ENCODE measurements at places on chromosomes 13 and 19.

- DNase-seq, result peak; percentile 81
Measured at GRCh38 chr19:30374865-30375552, 2.8 kb downstream of the ZNF536 start.

DNA sequence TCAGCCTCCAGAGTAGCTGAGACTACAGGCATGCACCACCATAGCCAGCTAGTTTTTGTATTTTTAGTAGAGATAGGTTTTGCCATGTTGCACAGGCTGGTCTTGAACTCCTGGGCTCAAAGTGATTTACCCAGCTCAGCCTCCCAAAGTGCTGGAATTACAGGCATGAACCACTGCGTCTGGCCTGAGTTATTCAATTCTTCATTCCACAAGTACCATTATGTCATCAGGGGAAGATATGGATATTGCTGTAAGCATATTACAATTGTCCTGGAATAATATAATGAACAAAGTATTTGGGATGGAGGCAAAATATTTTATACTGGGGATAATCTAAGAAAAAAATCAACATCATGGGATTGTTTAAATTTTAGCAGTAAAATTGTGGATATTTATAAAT lies 646.0 kb upstream of the SLITRK6 start:
- DNase-seq, result no peak

DNA sequence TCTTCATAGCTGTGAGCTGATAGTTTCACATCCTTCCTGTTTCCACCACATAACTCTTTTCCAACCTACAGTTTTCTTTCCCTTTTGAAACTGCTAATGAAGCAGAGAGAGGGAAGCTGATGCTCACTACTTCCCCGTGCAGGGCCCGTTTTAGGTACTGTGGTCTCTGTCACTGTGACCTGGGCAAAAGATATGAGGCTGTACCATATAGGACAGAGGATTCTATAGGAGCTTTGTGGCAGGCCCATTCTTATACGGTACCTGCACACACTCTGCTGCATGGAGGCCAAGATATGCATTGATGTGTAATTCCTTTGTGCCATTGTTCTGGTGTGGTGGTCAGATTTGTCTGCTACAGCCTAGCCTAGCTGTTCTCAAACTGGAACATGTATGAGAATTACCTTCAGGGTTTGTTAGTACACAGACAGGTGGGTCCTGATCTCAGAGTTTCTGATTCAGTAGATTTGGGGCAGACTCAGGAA lies 577.3 kb downstream of the LMO7 start:
- DNase-seq, result peak; percentile 13

DNA sequence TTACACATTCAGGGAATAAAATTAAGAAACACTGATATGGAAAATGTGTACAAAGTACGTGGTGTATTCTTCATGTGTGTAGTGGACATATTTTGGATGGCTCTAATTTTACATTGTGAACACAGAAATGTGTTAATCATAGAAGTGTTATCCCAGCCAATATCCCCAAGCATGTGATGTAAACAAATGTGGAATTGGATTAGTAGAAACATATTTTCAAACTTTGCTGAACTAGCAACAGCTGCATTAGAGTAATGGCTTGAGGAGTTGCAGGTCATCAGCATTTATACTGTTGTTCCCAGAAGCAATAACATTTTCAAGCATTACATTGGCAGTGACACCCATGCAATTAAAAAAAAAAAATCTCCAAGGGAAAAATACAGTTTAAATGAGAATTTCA lies 600.6 kb downstream of the SLITRK1 start:
- peak; percentile 14 for DNase-seq

GRCh38 chr13:48304143-48304876 lies 759 bp downstream of the RB1 start:
- DNase-seq, result peak; percentile 84

GRCh38 chr19:41187884-41188279 lies 5.1 kb upstream of the CYP2S1 start:
- DNase-seq, result no peak

- no peak for DNase-seq
Measured at GRCh38 chr13:79379274-79379673, 26.8 kb downstream of the RBM26 start.

- no peak for DNase-seq
Measured at GRCh38 chr19:17125062-17125727, 49.6 kb downstream of the MYO9B start.

DNA sequence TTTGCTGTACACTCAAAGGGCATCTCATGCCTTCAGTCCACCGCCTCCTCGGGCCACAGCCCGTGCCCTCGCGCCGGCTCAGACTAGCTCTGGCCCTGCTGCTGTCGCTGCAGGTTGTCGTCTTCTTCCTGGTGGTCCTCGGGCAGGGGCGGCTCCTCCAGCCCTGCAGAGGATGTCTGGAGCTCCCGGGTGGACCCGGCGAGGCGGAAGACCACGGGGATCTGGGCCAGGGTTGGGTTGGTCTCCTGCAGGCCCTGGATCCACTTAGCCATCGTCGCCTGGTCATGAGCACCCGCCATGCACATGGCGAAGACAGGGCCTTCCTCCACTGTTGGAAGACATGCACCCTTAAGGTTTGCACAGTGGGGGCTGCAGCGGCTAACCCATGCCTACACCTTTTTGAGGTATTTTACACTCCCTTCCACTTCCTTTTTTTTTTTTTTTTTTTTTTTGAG lies 489 bp upstream of the ZNF653 start:
- no peak for DNase-seq

DNA sequence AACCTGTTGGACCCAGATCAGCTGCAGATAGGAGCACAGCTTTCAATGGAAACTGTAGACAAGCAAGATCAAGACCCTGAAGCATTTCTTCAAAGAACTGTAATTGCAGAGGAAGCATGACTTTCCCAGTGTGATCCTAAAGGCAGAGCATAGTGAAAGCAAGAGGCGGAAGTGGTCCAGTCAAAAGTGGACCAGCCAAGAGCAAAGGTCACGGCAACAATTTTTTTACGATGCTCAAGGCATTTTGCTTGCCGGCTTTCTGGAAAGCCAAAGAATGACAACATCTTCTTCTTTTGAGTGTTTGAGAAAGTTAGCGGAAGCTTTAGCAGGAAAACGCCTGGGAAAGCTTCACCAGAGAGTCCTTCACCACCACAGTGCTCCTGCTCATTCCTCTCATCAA lies 111.6 kb downstream of the RNF17 start:
- no peak for DNase-seq

- DNase-seq, result no peak
Measured at GRCh38 chr13:98343461-98343860, 166.4 kb upstream of the RNF113B start.

GRCh38 chr19:22617614-22618320 lies 16.4 kb upstream of the ZNF492 start:
- no peak for DNase-seq

- no peak for DNase-seq
Measured at GRCh38 chr19:1896508-1896907, 8.7 kb upstream of the ADAT3 start.

- DNase-seq, result no peak
Measured at GRCh38 chr13:81762449-81762848, 1421.5 kb upstream of the SPRY2 start.

DNA sequence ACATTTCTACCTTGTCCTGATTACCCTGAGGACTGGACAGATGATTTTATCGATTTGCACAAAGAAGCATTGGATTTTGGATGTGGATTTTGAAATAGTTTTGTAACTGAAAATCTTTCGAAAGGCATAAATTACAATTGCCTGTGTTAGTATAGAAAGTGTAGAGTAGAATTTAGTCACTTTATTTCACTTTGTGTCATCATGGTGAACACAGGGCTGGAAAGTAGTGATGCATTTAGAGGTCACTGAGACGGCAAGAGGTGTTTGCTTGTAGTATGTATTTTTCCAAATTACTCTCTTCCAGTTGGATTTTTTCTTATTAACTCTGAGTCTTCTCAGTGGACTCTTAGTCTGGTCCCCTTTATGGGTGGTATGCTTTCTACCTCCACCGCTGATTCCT lies 326.0 kb downstream of the NALCN start:
- DNase-seq, result no peak

DNA sequence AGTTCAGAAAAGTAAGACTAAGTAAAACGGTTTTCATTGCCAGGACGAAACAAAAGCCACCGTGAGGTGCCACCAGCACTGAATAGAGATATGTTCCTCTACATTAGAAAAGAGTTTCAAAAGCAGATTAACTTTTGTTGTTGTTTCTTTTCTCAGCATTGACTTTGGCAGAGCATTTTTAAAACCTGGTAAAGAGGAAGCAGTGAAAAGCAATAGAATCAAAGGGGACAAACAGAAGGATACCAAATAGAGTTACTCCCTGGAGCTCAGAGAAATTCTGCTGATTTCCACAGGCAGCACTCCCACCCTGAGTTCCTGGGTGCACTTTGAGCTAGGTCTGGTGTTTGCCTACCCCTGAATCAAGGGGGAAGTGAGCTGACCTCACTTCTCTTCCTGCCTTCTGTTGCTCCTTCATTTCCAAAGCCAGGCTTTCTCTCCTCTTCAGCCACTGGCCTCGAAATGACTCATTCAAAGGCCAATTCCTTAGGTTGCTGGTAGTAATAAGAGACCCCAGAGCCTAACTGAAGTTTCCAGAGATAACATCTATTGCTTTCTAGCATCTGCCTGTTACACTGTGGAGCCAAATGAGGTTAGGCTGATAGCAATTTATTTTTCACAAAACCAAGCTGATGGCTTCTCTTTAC lies 11.3 kb upstream of the ERICH6B start:
- no peak for DNase-seq

GRCh38 chr19:50842130-50842529 lies 8.8 kb upstream of the KLK15 start:
- no peak for DNase-seq

DNA sequence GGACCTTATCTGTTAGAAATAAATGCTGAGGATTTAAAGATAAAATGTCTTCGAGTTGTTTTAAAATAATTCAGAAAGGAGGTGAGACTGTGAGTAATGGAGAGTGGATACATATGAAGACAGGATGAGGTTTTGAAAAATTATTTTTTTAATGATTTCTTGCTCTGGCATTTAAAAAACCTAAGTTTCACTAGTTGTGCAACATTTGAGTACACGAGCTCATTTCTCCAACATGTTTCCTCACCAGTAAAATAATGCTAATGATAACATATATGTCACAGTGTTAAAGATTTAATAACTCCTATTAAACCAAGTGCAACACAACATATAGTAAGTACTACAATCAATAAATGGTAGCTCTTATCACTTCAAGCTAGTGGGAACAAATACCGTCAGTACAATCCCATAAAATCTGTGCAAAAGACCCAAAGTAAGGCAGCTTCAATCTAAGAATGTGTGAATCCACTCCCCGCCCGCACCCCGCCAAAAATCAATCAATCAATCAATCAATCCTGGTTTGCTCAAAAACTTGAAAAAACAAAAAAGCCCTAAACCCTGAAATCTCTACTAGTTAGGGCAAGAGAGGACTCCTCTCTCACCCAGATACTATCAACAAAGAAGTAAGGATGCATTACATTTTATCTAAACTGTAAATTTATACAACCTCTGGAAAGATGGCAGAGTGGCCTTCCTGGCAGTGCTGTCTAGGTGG lies 1.3 kb downstream of the ALG5 start:
- DNase-seq, result no peak

DNA sequence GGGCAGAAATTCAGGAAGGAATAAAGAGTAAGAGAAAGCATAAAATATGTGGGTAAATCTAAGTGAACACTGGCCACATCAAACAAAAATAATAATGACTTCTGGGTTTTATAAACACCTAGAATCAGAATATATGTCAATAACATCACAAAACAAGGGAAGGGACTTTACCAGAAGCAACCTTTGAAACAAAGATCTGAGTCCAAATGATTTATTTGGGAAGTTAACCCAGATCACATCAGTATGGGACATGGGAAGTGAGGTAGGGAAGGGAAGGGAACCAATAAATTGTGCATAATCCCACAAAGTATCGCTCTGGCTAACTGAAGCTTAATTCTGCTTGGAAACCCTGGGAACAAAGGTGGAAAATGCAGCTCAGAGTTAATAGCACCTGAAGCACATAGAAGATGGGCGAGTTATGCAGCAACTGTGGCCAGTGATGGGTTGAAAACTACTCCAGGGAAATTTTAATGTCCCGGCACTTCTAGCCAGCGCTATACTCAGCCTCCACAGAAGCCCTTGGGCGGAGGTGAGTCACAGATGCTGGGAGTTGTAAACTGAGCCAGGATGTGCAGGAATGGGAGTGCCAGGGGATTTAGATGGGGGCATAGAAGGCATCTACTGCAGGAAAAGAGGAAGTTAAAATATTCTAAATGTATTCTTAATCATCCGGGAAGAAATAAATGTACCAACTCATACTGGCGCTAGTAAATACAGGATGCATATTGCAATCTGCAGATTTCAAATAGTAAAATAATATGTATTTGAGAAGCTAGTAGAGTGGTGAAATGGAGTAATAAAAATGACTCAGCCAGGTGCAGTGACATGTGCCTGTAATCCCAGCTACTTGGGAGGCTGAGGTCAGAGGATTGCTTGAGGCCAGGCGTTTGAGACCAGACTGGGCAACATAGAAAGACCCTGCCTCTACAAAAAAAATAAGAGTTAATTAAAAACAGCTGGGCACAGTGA lies 34.2 kb upstream of the CEBPG start:
- no peak for DNase-seq

- no peak for DNase-seq
Measured at GRCh38 chr13:77150651-77151050, 123.7 kb upstream of the FBXL3 start.

DNA sequence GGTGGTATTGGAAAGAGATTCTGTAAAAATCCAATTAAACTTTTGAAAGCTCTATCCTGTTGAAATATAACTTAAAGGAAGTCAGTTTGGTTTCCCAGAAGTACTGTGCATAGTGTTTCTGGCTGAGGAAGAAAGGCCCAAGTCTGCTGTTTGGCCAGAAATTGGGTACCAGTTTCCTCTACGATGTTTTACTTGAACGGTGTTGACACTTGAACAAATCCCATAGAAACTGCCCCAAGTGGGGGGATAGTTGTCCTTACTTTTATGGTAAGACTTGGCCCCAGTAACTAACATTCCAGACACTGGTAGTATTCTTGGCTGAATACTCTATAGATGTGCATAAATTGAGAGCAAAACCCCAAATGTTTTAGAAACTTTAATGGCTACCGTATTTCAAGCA lies 14.2 kb downstream of the KLF5 start:
- DNase-seq, result no peak

GRCh38 chr19:2917275-2918184 lies 16.8 kb downstream of the ZNF57 start:
- no peak for DNase-seq

Measured in eye (tissue), 1 donor.